ENCODE measurements at places on chromosomes 1 and 21.

DNA sequence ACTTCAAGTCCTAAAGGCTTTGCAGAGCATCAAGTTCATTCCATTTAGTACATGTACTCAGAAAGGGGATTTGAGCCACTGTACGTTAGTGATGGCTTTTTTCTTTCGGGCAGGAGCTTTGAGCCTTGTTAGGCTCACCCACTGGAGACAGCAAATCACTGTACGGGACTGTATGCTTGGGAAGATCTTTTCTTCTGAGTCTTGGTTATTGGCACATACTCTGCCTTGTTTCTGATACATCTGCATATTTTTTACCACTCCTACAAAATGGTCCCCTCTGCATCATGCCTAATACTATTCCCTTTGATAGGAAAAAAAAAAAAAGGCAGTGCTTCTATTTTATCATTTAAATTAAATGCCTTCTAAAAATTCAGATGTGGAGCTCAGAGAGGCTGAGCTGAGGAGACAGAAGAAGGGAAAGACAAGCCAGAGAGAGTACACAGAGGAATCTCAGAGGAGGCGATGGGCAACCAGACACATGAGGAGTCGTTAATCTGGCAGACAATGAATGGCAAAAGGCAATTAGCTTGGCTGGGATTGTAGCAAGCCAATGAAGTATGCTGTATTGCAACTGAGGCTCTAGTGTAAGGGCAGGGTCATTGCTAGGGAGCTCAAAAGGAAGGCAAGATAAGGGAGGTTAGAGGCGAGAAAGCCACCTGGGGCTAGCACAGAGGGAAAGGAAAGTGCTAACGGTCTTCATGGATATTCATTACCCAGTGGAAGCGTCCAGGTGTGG is 39.4 kb downstream of the PHC2 start:
- no peak for DNase-seq

GRCh38 chr1:181659321-181659957 is 176.1 kb downstream of the CACNA1E start:
- no peak for DNase-seq

DNA sequence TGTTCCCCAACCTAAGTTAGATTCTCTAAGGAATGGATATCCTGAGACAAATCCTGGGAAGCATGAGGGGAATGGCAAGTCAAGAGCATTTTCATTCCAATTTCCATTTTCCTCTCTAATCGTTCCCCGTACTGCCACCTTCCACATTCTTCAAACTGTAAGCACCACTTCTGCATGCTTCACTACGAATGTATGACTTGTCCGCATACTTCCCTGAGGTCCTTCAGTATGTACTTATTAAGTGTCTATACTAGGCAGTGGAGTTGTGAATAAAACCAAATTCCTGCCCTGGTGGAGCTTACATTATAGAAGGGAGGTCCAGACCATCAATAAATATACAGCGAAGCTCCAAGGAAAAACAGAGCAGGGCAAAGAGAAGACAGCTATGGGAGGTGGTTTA is 154.8 kb downstream of the GREM2 start:
- no peak for DNase-seq

DNA sequence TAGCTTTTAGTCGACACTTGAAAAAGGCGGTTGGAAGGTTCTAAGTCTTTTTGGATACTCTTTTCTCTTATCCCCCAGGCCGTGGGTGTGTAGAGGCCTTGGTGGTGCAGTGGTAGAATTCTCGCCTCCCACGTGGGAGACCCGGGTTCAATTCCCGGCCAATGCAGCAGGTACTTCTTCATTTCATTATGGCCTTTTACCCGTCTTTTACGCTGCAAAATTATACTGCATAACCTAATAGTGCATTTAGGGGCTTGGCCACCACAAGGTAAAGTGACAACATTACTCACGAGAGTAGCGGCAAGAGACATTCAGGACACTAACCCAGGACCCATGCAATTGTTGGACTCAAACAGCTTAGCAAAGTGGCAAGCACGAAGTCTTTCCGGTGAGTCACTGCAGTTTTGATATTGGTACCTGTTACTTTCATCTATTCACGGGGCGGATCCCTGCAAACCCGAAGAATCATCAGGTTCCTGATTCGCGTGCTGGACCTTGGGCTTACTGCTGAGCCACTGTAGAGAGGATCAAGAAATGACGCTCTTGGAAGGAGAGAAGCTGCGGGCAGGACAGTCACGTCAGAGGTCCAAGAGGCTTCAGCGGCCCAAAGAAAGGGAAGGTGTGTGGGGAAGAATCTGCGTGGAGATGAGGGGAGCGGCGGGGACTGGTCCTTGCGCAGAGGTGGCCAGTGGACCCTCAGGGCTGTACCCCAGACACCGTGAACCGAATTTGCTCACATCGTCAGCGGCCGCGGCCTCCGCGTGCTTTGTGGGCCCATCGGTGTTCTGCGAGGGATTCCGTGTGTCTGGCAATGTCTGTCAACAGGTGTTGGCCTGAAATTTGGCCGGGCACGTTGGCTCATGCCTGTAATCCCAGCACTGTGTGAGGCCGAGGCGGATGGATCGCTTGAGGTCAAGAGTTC is 12.9 kb upstream of the RNU1-4 start:
- no peak for DNase-seq

- DNase-seq = no peak
These were observed 78.1 kb downstream of the PCBP3 start for GRCh38 chr21:45721671-45722070.

GRCh38 chr1:221708076-221708571 is 33.8 kb downstream of the DUSP10 start:
- no peak for DNase-seq

DNA sequence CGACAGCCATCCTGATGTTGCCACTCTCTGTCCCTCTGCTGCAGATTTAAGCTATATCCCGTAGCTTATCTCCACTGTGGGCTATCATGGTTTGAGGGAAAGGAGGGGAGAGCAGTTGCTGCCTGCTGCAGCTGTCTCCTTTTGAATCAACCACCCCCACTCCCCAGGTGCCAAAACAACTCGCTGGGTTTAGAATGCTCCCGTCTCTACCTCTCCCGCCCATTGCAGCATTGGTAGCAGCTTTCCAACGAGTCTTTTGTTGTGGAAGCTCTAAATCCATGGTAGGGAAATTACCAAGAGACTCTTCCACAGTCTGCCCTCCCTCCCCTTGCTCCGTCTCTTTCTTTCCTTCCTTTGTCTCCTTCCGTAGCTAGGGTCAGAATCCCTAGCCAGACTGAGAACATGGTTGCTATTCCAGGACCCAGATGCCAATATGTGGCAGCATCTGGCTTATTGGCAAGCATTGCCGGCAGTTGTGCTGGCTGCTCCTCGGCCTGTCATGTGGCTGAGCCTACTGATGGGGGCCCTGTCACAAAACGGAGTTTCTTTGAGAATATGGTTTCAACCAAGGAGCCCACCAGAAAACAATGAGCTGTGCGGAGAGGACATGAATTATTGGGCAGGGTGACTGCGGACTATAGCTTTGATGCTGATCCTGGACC is 230.7 kb downstream of the RPS6KC1 start:
- no peak for DNase-seq

GRCh38 chr1:46612937-46613660 is 3.5 kb downstream of the MOB3C start:
- DNase-seq = no peak

DNA sequence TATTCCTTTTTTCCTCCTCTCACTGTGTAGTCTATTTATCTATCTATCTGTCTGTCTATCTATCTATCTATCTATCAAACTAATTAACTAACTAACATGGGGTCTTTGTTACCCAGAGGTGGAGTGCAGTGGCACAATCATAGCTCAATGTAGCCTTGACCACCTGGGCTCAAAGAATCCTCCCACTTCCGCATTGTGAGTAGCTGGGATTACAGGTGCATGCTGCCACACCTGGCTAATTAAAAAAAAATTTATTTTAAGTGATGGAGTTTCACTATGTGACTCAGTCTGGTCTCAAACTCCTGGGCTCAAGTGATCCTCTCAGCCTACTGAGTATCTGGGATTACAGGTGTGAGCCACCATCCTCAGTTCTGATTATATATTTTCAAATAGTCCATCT is 71.4 kb downstream of the CCDC18 start:
- no peak for DNase-seq

DNA sequence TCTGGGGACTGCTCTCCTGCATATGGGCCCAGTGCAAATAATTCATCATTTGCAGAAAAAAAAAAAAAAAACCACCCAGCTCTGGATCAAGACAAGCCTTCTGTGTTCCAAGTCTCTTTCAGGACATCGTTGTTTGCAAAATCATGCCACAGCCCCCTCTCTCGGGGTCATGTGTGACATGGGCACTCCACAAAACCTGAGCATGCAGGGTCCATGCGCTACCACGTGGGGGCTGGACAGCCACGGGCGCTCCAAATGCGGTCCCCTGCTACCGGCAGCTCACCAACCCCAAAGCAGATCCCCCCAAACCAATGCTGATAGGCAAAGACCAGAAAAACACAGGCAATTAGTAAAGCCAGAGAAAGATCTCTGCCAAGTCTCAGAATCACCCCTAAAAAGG is 17.6 kb downstream of the NPHP4 start:
- DNase-seq = no peak

- DNase-seq = no peak
These were observed 144.1 kb upstream of the ADAMTS5 start for GRCh38 chr21:27110956-27111355.

- DNase-seq = no peak
These were observed 19.9 kb upstream of the EVI5 start for GRCh38 chr1:92804721-92805201.

- DNase-seq = no peak
These were observed 1756.5 kb downstream of the NCAM2 start for GRCh38 chr21:22754746-22755145.

GRCh38 chr1:237894131-237894530 is 3.4 kb upstream of the ZP4 start:
- no peak for DNase-seq

- no peak for DNase-seq
These were observed 388.7 kb downstream of the PTPRU start for GRCh38 chr1:29625084-29625420.

DNA sequence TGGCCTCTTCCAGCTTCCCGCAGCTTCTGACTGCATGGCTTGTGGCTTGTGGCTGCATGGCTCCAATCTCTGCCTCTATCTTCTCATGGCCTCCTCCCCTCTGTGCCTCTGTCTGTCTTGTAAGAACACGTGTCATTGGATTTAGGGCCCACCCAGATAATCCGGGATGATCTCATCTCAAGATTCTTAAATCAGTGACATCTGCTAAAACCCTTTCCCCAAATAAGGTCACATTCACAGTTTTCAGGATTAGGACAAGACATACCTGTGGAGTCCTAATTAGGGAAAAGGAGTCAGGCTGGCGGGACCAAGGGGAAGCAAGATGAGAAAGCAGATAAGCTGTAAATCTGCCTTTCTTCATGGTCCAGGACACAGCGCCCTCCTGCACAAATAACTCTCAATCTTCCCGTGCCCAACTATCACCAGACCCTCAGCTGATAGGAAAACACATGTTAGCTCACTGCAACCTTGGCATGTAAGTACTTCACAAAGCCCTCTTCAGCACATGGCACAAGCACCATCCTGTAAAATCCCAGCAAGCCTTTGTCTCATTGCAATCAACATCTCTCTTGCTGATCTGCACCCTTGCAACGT is 82.2 kb downstream of the SPSB1 start:
- DNase-seq = no peak

DNA sequence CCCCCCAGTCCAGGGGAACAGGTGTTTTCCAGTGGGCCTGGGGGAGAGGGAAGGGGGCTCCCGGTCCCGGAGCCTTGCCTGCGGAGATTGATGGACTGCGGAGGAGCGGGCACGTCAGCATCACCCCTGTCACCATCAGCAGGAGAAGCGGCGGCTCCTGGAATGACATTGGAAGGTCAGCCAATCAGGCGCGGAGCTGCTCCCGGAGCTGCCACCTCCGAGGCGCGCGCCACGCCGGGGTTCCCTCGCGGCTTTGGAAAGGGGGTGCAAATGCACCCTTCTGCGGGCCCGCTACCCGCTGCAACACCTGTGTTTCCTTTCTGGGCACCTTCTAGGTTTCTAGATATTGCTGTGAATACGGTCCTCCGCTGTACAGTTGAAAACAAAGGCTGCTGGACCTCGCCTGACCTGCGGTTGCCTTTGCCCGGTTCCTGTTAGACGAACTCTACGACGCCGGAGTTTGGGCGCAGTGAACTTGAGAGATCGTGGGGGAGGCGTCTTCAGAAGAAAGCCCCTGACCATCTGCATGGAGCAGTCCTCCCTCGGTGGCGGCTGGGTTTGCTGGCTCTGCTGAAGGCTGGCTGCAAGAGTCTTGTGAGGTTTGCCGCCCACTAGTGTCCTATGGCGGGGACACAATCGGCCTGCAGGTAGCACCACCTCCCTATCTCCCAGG is 5.3 kb downstream of the DSCAM start:
- DNase-seq = peak; percentile 83

- DNase-seq = no peak
These were observed 2.5 kb upstream of the TNFRSF18 start for GRCh38 chr1:1208713-1209433.

DNA sequence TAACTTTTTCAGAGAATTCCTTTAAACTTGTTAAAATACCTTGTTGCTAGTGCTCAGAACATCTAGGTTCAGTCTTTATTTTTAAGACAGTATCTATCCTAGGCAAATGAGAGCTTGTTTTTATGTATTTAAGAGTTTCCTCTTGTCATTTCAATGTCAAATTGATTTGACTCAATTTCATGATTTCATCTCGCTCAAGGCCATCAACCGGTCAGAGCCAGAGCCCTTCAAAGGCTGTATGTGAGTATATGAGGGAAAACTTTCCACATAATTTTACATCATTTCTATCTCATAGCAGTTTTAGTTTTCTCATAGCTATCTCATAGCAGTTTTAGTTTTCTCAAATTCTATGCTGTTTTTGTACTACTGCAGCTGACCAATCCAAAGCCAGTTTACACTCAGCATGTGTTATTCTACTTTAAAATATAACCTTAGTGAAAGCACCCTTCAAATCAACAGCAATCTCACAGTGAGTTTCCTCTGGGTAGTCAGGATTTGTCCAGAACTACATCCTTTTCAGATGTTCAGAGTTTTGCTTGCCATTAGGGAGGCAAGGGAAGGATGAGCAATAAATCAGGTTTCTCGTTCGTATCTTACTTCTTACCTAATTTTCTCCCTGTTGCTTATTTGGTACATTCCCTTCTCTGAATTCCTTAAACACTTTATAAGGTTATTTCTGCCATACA is 12.7 kb downstream of the HNRNPU start:
- DNase-seq = no peak

Data from DMS79 (cell line).